Fibroblast of lung (primary cell): ENCODE measurements at places on chromosomes 1 and 21.

DNA sequence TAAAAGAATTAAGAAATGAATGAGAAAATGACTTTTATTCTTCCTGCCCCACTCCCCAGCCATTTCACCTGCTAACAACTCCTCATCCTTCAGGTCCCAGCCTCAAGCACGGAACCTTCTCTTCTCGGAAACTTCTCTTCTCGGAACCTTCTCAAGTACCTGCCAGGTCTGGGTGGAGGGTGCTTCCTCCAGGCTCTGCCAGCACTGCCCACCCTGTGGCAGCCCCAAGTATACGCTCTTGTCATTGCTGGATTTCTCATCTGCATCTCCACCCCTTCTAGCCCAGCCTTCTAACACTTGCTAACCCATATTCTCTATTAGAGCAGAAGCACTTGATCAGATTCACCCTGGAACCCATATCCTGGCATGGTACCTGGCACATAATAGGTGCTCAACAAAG lies 3.9 kb upstream of the IFFO2 start:
- no peak overlapping the region for H3K4me3 ChIP-seq
- H3K27ac ChIP-seq = no peak overlapping the region
- H3K36me3 ChIP-seq = no peaks in the 10 kb centered on the region
- H3K4me1 ChIP-seq = peaks cover 4% of the 10 kb centered on the region
- no peak for DNase-seq
- peaks cover 6% of the 10 kb centered on the region for H3K27me3 ChIP-seq

DNA sequence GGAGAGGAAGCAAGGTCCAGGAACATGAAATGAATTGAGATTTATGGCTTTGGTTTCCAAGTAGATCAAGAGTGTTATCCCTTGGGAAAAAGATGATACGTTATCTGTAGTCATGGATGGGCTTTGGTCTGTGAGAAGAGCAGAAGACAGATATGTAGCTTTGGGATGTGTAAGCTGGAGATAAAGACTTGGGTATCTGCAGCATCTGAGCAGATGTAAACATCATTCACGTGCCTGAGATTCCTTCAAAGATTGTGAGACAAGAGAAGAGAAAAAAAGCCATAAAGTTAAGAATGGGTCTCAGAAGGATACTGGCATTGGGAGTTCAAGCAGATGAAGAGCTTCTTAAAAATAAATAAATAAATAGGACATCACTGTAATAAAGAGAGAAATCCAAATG lies 217.8 kb downstream of the PTPRC start:
- DNase-seq = no peak
- no peak overlapping the region for H3K4me3 ChIP-seq
- H3K27me3 ChIP-seq = no peaks in the 10 kb centered on the region
- peaks cover 2% of the 10 kb centered on the region for H3K36me3 ChIP-seq
- no peak overlapping the region for H3K27ac ChIP-seq
- no peaks in the 10 kb centered on the region for H3K4me1 ChIP-seq

DNA sequence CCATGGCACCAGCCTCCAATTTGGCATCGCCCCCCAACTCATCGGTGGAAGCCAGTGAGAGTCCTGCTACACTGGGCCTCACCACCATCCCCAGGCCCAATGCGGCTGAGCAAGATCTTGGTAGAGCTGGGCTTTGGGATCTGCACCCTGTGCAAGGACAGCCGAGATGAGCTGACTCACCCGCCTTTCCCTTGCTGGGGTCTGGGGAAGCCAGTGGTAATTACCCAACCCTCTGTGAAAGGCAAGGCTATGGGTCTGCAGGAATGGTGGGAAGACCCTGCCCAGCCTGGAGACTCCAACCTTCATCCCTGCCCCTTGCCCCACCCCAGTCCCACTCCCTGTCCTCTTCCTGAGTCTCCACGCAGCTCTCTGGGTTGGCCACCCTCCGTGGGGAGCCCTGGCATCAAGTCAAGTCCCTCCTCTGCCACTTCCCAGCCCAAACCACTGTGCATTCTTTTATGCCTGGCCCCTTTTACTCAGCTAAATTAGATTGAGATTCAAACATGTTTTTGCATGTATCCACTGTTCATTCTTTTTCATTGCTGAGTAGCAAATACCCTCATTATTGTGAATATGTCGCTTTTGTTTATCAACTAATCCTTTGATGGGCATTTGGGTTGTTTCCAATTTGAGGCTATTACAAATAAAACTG lies 8.8 kb downstream of the SMCP start:
- DNase-seq = no peak
- H3K4me1 ChIP-seq = peaks cover 10% of the 10 kb centered on the region
- no peak overlapping the region for H3K4me3 ChIP-seq
- no peak overlapping the region for H3K27ac ChIP-seq

GRCh38 chr1:226063977-226064815 lies 1.7 kb downstream of the H3-3A start:
- peak; percentile 22 for DNase-seq
- H3K4me1 ChIP-seq = no peaks in the 10 kb centered on the region
- H3K36me3 ChIP-seq = peaks cover 3% of the 10 kb centered on the region
- H3K27me3 ChIP-seq = no peaks in the 10 kb centered on the region
- H3K4me3 ChIP-seq = peak overlapping the region; percentile 93
